ENCODE measurements at places on chromosomes 1 and 21.

DNA sequence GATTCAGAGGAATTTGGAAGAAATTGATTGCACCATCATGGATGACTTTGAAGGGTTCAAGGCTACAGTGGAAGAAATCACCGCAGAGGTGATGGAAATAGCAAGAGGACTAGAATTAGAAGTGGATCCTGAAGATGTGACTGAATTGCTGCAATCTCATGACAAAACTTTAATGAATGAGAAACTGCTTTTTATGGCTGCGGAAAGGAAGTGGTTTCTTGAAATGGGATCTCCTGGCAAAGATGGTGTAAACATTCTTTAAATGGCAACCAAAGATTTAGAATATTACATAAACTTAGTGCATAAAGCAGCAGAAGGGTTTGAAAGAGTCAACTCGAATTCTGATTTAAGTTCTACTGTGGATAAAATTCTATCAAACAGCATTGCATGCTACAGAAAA, 698.6 kb downstream of the PLA2G4A start:
- DNase-seq = no peak

DNA sequence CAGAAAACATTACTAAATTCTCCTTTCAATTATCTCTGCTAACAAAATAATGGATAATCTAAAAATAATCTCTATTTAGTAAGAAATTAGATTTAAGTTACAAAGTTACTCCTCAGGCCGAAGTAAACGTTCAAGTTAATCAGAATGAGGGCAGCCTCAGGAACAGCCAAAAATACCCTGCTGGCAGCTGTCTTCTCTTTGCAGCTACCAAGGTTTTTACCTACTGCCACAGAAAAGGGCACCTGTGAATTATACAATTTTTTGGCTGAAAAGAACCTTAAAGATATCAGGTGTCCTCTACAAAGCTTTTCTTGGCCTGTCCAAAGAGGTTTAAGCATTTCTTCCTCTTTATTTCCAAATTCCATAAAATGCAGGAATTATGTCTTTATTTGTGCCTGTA, 84.4 kb downstream of the AKT3 start:
- DNase-seq = no peak

- no peak for DNase-seq
These were observed 79.7 kb upstream of the MARK1 start for GRCh38 chr1:220448217-220448616.

- DNase-seq = no peak
These were observed 688 bp downstream of the PTTG1IP start for GRCh38 chr21:44872649-44873355.

DNA sequence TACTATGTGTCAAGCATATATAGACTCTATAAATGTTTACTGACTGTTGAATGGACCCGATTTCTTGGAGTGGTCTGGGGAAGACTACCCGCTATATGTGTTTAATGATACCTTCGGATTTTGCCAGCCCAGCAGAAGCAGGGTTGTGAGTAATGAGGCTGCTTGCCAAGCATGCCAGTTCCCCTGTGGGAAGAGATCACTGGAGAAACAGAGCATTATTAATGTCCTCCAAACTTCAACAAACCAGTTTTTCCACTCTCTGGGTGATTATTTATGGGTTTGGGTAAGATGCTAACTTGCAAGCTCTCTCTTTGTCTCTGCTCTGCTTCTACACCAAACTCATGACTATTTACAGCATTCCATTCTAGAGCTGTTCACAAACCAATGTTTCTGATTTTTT, 25.1 kb upstream of the PHGDH start:
- no peak for DNase-seq

- no peak for DNase-seq
These were observed 39.7 kb downstream of the CAPZB start for GRCh38 chr1:19445417-19446342.

DNA sequence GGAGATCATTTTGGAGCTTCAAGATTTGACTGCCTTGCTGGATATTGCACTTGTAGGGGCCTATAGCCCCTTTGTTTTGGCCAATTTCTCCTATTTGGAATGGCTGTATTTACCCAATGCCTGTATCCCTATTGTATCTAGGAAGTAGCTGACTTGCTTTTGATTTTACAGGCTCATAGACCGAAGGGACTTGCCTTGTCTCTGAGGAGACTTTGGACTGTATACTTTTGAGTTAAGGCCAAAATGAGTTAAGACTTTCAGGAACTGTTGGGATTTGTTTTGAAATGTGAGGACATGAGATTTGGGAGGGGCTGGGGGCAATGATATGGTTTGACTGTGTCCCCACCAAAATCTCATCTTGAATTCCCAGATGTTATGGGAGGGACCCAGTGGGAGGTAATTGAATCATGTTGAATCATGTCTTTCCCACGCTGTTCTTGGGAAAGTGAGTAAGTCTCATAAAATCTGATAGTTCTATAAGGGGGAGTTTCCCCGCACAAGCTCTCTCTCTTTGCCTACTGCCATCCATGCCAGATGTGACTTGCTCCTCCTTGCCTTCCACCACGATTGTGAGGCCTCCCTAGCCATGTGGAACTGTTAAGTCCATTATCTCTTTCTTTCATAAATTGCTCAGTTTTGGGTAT, 276.1 kb downstream of the LMX1A start:
- DNase-seq = no peak

DNA sequence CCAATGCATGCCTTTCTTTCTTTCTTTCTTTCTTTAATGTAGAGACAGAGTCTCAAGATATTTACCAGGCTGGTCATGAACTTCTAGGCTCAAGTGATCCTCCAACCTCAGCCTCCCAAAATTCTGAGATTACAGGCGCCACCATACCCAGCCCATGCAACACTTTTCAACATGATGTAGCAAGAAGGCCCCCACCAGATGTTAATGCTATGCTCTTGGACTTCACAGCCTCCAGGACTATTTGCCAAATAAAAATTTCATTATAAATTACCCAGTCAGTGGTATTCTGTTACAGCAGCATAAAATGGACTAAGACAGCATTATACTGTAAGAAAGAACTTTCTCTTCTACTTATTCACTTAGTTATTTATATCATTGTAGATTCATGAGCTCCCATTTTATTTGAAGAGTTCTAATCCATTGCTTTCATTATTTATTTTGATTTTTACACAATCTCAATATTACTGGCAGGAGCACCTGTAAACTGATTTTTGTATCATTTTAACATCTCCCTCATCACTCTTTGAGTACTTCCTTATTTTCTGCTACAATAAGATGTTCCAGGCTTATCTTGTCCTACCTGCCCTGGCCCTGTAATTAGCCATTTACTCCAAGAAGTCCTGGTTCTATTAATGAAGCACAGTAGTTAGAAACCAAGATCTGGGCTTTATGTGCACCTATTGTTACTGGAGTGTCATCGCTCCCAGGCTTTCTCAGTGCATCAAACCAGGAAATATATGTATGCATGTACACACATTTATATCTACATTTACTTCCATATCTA, 4.8 kb upstream of the RCSD1 start:
- no peak for DNase-seq

- DNase-seq = peak; percentile 35
These were observed 27.4 kb downstream of the RABIF start for GRCh38 chr1:202861420-202862132.

DNA sequence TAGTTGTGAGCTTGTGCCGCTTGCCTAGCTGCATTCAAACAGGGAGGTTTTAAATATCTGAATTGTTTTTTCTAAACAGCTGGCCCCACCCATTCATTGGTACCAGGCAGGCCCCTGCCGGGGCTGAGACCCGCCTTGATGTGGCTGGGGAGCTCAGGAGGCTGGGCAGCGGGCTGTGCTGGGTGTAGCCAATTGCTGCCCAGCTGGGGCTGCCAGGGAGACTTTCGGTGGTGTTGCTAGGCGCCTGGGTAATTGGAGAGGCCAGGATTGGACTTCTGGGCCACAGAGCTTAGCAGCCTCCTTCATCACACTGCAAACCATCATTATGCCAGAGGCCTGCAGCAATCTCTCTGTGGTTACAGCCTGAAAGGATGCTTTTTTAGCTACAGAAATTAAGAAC, 12.2 kb downstream of the RHBDL2 start:
- DNase-seq = no peak

DNA sequence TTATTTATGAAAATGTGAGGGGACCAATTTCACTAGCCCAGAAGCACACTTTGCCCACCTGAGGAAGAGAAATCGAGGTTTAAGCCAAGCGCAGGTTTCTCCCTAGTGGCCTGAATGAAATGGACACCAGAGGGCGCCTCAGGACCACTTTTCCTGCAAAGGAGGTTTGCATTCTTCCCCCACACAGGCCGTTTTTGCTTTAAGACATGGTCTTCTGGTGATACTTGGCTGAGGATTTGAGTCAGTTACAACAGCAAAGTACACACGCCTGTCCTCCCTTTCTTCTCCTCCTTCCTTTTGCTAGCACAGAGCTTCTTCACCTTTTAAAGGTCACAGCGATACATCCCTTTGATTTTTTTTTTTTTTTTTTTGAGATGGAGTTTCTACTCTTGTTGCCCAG, 5.4 kb downstream of the PLA2G2E start:
- peak; percentile 76 for DNase-seq

All from CD4-positive, alpha-beta T cell treated with Interleukin-2 at 100 ng/mL for 4 hours (primary cell).